Effector memory CD4-positive, alpha-beta T cell (primary cell): ENCODE measurements at places on chromosomes 7 and 10.

DNA sequence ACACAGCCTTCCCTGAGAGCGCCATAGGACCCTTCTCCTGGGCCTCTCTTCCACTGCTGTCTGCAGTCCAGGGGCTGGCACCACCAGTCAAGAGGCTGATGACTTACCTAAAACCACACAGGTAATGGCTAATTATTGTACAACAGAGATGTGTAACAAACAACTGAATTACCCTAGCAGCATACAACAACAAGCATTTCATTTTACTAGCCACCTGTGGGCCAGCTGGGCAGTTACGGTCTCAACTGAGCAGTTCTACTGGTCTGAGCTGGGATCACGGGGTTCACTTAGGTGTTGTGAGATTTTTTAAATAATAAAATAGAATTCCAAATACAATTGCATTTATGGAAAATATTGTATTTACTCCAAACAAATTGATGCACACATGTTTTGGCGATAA, 431.9 kb downstream of the TNS3 start:
- DNase-seq, result no peak

DNA sequence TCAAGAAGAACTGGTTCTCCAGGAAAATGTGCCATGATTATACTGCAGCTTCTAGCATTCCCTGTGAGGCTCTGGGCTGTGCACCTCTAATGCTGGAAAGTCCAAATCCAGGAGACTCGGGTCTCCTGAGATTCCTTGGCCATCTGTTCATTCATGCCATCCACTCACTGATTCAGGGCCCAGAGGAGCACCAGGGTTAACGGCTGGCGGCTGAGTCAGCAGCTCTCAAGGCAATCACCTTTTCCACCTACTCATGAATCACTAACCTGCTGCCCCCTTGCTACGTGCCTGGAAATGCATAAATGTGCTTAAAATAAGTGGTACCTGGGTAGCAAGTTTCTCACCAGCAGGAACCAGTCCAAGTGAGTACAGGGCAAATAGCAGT, 132.7 kb downstream of the KCNMA1 start:
- no peak for DNase-seq

GRCh38 chr10:49347827-49348226, 48.1 kb downstream of the DRGX start:
- DNase-seq, result no peak

GRCh38 chr7:81264116-81264515, 345.3 kb upstream of the SEMA3C start:
- no peak for DNase-seq

- DNase-seq, result no peak
These were observed 57.4 kb downstream of the CDK6 start for GRCh38 chr7:92778972-92779371.
